Right lung (tissue), 10 donors: ENCODE measurements at places on chromosomes 7 and 10.

GRCh38 chr10:82882722-82883121, 1007.7 kb downstream of the NRG3 start:
- no peak for DNase-seq

DNA sequence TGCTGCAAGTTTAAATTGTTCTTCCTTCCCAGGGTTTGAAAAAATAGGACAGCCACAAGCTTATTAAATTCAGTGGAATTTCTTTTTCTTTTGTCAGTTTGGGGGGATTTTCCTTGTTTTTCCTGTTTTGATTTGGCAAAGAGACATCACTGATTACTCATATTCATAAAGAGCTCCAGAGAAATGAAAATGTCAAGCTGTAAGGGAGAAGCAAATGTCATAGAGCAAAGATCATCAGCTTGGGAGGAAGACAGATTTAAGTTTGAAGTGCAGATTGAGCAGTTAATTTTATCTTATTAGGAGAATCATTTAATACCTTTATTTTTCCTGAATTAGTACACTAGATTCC, 255.8 kb upstream of the PHYHIPL start:
- DNase-seq, result no peak

- peak; percentile 40 for DNase-seq
These were observed 1.5 kb downstream of the MKX start for GRCh38 chr10:27743877-27744801.

DNA sequence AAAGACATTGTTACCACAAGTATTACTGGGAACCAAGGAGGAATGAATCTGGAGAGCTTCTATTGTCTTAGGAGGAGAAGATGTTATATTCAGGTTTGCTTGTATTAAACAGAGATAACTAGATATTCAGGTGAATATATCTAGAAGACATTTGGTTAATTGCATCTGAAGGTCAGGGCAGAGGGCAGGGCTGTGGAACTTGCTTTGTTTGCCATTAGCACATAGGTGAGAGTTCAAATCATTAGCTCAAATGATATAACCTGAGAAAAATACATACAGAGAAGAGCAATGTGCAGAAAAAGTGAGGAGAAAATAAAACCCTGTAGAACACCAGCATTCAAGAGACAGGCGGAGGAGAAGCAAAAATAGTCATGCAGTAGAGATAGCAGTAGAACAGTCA, 116.8 kb downstream of the DNAJB9 start:
- DNase-seq, result no peak

- DNase-seq, result no peak
These were observed 7.5 kb downstream of the RASGEF1A start for GRCh38 chr10:43259213-43259991.

DNA sequence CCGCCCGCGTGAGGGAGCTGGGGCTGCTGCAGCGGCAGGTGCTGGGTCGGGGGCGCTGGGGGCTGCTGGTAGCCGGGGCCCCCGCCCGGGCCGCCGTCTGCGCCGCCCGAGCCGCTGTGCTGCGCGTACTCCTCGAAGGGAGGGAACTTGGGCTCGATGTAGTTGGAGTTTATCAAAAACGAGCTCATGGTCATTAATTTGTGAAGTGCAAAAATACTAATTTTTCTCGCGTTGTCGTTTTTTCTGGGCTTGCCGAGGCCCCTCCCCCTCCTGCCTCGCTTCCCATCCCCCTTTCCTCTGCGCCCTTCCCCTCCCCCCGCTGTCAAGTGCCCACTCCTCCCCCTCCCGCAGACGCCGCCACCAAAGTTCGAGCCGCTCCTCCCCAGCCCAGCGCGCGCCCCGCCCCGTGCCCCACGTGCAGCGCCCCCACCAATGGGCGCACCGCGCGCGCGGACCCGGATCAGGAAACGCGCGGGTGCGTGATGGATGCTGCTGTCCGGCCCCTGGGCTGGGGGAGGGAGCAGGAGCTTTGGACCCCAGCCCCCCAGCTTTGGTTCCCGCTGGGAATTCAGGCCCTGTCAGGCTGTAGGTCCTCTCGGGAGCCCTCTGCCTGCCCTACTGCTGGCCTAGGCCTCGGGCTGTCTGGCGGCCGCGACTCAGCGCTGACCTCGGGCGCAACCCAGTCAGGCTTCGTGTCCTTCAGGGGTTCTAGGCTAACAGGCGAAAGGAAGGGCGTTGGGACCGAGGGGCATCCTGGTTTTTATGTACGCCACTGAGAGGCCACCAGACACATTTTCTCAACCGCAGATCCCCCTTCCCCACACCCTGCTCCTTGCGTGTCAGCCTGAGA, at the start of gene HOXA4:
Gene HOXA4 (minus strand): TSS at position 218 of the 850 bp plus-strand sequence. CDS start 24 bp downstream, at position 194.
- peak; percentile 91 for DNase-seq

DNA sequence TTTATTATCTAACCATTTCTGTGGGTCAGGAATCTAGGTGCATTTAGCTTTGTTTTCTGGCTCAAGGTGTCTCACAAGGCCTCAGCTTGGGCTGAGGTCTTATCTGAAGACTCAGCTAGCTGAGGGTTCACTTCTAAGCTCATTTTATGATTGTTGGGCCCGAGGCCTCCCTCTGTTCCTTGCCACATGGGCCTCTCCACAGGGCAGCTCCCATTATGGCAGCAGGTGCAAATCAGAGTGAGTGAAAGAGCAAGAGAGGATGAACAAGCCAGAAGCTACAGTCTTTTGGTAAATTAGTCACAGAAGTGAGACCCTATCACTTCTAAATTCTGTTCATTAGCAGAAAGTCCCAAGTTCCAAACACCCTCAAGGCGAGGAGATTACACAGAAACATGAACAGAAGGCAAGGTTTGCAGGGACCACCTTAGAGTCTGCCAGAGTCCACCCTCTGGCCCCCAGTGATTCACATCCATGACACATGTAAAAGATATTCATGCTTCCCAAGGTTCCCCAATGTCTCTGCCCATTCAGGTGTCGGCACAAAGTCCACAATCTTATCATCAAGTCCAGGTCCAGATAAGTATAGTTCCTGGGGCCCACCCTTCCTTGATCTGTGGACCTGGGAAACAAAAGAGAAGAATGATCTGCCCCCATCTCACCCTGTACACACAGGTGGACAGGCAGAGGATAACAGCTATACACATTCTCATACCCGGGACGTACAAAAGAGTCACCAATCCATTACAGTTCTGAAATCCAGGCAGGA, 23.7 kb downstream of the FIGNL1 start:
- no peak for DNase-seq

DNA sequence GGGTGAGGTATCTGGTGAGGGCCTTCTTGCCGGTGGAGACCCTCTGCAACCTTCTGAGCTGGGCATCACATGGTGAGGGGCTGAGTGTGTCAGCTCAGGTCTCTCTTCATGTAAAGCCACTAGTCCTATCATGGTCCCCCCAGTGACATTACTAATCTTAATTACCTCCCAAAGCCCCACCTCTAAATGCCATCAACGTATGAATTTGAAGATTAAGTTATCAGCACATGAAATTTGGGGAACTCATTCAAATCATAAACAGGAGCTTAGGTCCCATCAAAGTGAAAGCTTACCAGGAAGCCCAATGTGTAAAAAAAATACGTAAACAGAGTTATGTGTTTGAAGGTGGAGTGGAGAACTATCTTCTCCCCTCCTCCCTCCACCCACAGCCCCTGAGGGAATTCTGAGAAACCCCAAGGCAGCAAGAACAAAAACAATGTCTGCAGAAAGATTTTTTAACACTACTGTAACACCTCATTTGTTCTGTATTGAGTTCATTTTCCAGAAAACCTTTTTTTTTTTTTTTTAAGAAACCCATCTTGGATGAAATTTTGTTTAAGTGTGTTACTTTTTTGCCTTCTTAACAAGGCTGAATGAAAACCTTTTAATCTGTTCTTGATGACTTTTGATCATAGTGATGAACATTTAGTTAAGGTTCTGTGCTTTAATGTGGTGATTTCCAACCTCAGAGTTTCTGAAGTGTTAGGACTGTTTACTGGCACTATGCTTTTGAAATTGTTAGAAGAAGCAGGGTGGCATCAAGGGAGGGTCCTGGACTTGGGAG, 19.1 kb upstream of the PCGF5 start:
- no peak for DNase-seq

GRCh38 chr7:88686468-88687229, 72.9 kb upstream of the ZNF804B start:
- DNase-seq, result no peak

- no peak for DNase-seq
These were observed 17.6 kb upstream of the ZNF518A start for GRCh38 chr10:96112531-96112930.

GRCh38 chr7:100167912-100168323, 499 bp downstream of the GAL3ST4 start:
- DNase-seq, result no peak

DNA sequence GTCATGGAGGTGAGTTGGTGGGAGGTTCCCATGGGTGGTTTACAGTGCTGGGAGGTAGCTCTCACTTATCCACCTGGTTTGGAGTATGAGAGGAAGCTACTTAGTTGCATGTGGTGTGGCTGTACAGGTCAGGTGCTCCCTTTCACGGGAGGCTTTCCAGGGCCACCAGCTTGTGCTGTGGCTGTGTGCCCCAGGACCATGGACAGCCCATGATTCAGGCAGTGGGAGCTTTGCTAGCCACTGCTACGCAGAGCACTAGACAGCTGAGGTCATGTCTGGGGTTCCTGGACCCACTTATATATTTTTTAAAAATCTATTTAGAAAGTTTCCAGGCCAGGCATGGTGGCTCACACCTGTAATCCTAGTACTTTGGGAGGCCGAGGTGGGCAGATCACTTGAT, 42.5 kb upstream of the KCNMA1 start:
- DNase-seq, result no peak

DNA sequence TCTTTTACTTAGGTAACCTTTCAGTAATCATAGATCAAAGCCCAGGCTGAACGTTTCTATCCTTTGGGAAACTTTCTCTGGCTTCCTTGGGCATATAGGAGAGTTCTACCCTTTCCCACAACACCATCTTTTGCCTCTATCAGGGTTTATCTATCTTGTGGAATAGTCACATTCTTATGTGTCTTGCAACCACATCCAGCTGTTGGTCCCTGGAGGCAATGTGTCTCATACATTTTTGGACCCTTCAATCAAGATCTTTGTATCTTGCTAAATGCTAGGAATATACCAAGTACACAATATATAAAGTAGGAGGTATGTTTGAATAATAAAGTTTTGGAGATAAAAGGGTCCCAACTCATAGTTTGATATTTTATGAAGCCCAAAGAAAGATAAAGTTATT, 121.7 kb downstream of the RNLS start:
- no peak for DNase-seq

- no peak for DNase-seq
These were observed 36.5 kb upstream of the AP5Z1 start for GRCh38 chr7:4738711-4739527.

GRCh38 chr7:121797657-121798452, 75.1 kb upstream of the PTPRZ1 start:
- DNase-seq, result no peak

DNA sequence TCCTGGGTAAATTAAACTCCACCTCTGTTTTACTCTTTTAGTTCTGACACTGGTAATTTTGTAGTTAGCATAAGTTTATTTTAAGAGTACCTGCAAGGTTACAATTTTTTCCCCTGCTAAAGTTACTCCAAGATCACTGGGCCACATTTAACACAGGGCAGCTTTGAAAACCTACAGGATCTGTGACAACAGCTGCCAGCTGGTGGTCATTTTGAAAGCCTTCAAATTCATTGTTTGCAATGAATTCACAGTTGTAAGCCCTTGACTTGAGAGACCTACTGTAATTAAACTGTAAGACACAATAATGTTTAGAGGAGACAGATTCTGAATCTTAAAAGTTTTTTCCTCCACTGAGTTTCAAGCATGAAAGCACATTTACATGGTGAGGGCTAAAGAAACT, 129.6 kb downstream of the CNOT4 start:
- DNase-seq, result no peak

GRCh38 chr7:46209611-46210388, 288.7 kb upstream of the IGFBP3 start:
- DNase-seq, result no peak

GRCh38 chr10:13100349-13101294, 659 bp downstream of the OPTN start:
- DNase-seq, result peak; percentile 11

GRCh38 chr7:158705234-158705850, 738 bp upstream of the NCAPG2 start:
- peak; percentile 14 for DNase-seq

- DNase-seq, result no peak
These were observed 58.3 kb downstream of the TAF3 start for GRCh38 chr10:7876541-7877127.

DNA sequence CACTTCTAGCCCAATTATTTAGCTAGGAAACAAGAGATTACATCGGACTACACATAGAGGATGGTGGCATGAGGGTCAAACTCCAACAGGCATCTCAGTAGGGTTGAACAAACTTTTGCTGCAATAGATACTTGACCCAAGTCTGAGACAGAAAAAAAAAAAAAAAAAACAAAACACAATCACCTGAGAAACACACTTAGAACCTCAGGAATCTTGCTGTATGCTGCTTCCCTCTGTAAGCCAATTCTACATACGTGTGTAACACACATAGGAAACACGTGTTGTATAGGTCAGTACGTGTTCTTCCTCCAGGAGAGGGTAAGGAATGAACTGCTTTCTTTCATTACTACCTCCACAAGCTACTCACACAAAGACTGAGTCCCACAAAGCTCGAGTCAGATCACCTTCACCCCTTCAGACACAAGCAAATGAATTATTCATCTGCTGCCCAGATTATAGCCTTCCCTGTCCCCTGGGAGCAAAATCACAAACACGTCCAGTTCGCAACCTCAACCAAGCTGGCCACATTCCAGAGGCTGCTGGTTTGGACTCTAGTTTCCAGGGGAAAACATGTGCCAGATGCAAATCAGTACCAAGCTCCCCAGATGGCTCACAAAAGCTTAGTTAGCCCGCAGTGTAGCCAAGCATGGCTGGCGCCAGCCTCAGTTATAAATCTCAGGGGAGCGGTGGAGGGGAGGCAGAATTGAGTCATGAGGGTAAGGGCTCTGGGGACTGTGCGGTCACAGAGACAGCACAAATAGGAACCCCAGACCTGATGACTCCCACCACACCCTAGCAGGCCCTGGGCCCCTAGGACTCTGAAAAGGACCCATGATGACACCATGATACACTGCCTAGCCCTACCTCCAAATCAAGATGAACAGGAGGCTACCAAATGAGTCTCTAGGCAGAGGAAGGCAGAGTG, 15.1 kb downstream of the PSAP start:
- no peak for DNase-seq

DNA sequence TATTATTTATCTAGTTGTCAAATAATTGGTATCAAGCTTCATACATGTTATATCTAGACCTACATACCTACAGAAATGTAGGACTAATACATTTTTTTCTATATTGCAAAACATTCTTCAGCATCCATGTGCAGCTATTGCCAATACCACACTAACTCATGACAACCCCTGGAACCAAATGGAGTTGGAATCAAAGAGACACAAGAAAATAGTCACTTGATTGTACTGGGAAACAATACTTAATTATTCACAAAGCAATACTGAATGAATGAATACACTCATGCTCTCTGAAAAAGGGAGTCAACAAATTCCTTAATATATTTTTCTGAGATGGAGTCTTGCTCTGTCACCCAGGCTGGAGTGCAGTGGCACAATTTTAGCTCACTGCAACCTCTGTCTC, 10.4 kb upstream of the CFAP43 start:
- no peak for DNase-seq
